Psoas muscle (tissue), 8 donors: ENCODE measurements at places on chromosomes 11 and 22. TPM values are rescaled to one million over a fixed set of nuclear protein-coding genes. Genes with fewer than 3 reads are reported as not detected.

DNA sequence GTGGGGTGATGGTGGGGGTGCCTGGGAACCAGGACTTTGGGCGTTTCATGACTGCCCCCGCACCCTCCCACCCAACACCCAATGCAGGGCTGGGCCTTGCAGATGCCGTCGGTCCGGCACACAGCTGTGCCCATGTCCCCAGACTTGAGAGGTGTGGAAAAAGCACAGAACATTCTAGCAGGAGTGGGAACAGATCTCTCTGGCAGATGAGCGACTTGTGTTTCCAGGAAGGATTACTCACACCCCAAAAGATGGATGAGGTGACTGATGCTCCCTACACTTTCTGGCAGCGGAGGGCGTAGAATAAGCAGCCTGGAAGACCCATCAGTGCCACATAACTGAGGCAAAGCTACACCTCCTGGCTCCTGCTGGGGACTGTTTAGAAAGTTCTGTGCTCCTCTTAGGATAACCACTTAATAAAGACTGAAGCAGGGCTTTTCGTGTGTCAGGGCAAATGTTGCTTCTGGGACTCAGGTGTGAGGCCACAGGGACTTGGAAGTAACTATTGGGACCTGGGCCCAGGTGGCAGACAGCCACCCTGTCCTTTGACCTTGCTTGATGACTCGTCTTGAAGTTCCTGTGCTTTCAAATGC is 24.2 kb downstream of the FBLN1 start:
- DNase-seq = no peak

DNA sequence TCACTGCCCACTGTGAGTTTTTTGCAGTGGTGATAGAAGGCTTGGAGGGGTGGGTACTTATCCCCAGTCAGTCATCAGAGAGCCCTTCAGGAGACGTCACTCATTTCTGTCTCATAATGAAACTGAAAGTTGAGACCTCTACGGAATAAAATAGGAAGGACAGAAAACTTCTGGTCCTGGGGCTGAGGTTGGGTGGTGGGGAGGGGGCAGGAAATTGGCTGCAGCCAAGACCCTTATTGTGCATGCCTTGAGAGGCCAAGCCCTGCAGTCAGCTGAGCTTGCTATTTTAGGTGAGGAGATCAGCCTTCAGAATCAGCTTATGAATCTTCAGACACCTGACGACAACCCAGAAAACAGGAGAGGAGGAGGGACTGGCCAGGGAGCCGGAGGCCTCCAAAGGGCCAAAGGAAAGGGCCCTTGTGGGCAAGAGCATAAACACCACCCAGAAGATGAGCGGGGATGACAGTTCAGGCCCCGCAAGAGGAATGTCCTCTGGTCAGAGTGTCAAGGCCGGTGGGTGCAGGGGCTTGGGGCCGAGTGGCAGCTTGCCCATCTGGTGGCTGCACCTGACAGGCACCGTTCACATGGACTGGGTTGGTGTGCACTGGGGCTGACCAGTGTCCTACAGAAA is 17.9 kb upstream of the ADA2 start:
- no peak for DNase-seq

- DNase-seq = no peak
These were observed 154.2 kb downstream of the CEP164 start for GRCh38 chr11:117481885-117482284.

DNA sequence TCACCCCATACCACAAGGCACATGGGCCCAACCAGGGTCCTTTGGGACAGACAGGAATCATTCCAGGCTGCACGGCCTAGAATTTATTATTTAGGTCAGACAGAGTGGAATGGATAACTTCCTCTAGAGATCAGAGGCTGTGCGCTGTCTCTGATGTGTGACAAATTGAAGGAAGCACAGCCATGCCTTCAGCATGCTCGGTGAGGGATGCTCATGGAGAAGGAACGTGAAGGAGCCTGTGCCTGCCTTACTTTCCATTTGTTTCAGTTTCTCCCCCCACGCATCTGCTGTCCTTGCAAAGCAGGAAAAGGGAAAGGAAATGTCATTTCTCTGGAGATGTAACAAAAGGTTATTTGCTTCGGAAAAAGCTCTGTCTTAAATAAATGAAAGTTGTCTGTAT is 644.1 kb downstream of the OPCML start:
- no peak for DNase-seq

DNA sequence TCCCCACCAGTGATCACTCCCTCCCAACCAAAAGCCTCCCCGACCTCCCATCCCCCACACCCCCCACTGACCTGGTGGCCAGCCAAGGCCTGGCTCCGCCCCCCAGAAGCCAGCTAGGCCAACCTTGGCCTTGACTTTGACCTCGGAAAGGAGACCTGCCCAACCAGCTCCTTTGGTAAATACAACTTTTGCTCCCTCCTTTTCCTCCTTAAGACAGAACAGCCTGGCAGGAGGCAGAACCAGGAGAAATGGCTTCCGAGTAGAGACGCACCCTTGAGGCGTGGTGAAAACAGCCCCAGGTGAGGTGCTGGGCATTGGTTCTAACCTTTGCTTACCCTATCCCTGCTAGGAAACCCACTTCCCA is 27.0 kb downstream of the PLEKHA7 start:
- no peak for DNase-seq

GRCh38 chr11:42555190-42555589 is 756.6 kb upstream of the API5 start:
- DNase-seq = no peak

The OVOL1 gene
- not detected for total RNA-seq
